Stimulated activated CD4-positive, alpha-beta T cell treated with anti-CD3 and anti-CD28 coated beads, Interleukin-1b, Interleukin-23, amount 100 ng/mL, for 1 hour (primary cell): ENCODE measurements at places on chromosomes 13 and 19.

DNA sequence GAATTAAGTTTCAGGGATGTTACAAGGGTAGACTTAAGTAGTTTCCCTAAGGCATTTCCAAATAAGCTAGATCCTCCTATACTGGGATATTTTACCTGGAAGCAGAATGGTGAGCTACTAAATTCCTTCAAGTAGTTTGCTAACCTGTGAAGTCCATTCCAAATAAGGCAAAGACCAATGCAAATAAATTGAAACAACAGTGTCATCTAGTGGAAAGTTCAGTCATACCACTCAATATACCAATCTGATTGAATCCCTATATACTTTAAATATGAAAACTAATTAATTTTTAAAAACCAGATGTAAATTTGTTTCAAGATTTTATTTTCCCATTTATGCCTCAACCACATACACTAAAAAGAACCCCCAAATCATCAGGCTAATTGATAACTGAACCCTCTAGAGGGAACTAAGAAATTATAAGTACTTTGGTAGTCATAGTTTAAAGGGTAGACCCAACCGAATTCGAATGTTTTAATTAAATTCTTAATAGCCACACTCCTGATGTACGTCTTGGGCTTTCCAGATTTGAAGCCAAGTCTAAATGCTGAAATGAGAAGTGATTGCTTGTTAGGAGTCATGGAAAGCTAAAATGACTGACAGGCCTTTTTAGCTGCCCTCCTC is 223.7 kb downstream of the TBC1D4 start:
- DNase-seq: no peak

GRCh38 chr19:40157059-40157458 is 34.2 kb upstream of the MAP3K10 start:
- no peak for DNase-seq

GRCh38 chr13:43041369-43041921 is 18.1 kb downstream of the DNAJC15 start:
- no peak for DNase-seq

DNA sequence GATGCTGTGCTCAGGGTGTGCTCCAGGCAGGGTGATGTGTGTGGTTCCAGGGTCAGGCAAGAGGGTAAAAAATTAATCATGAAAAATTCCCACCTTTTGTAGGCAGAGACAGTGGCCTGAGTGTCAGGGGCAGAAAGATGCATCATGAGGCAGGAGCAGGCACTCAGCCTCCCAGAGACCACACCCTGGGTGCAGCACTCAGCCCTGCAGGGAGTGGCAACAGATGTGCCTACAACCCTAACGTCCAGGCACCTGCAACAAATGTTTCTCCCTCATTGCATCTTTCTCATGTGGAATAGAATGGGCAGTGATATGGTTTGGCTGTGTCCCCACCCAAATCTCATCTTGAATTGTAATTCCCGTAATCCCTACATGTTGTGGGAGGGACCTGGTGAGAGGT is 19.6 kb upstream of the CEACAM1 start:
- no peak for DNase-seq

DNA sequence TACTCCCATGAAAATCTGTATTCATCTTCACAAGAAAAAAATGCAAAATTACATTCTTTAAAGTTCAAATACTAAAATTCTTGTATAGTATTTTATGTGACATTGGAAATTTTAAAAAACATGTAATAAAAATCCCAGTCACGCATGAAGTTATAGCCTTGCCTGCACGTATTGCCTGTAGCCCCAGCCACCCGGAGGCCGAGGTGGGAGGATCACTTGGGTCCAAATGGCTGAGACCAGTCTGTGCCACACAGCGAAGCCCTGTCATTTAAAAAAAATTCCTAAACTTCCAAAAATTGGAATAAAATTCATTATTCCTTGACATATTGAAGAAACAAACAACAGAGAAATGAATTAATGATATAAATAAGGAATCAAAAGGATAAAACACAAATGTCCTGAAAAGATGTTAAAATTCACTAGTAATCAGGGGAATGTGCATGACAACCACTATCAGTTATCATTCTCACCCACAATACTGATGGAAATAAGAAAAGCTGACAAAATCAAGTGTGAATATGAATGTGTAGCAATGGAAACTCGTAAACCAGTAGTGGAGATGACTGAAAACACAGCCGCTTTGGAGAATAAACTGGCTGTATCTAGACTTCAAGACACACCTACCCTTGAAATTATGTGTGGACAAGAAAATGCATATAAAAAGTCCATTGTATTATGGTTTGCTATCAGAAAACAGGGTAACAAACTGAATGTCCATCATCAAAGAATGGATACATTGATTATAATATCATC is 7.5 kb downstream of the CARD8 start:
- DNase-seq: no peak

- no peak for DNase-seq
Measured at GRCh38 chr13:52394586-52394985, 11.4 kb downstream of the THSD1 start.

GRCh38 chr19:3995607-3996006 is 10.3 kb upstream of the EEF2 start:
- no peak for DNase-seq

- DNase-seq: no peak
Measured at GRCh38 chr13:21735701-21736401, 65.0 kb downstream of the FGF9 start.

- no peak for DNase-seq
Measured at GRCh38 chr13:69292789-69293425, 814.7 kb upstream of the ATXN8OS start.

DNA sequence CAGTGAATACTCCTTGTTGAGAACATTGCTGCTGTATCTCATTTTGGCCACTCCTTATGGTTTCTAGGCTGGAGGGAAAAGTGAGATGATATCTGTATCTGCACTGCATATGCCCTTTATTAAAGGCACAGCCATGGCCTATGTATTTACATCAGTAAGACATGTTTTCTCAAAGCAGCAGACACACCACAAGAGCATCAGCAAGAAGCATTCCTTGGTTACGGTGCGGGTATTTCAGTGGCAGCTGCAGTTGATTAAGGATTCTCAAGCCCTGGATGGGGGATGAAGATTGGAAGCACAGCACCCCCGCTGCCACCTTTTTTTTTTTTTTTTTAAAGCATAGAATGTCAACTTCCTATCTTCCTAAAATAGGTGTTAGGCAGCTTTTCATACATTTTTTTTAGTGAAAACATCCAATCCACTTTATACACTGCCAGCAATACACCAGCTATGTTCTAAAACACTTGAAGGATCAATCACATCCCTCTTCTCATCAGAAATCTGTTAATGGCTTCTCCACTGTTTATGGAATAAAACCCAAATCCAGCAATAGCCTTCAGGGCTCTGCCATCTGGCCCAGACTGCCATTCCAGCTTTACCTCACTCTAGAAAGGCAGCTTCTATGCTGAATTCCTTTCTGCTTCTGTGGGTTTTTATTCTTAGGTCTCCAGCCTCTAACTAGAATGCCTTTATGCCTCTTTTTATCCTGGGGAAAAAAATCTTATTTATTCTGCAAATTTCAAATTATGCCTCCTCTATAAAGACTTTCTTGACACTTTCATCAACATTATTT is 331.0 kb downstream of the DNAJC15 start:
- no peak for DNase-seq

DNA sequence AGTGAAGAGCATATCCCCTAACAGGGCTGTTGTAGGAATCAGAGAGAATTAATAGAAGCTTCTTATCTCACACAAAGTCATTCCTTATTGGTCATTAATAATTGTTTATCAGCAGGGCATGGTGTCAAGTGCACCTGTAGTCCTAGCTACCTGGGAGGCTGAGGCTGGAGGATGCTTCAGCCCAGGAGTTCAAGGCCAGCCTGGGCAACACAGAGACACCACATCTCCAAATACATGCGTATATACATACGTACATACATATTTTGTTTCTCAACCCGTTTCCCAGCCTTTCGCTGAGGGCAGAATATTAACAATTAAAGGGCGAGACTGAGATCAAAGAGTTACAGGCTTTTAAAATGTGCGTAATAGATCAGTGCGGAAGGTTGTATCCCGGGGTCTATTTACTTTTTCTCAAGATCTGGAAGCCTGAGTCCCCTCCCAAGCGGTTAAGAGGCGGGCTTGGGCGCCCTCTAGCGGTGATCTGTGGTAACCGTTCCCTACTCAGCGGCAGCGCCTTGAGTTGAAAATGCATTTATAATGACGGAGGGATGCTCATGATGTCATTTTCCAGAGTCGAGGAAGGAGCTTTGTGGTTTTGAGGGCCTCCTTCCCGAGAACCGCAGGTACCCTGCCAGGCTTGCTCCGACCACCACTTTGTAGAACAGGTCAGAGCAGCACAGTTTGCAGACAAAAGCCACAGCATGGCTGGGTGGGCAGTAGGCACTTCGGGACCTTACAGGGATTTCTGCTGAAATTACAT is 169.6 kb upstream of the GPR12 start:
- DNase-seq: peak; percentile 58

- DNase-seq: no peak
Measured at GRCh38 chr13:60090574-60090973, 73.2 kb downstream of the DIAPH3 start.

DNA sequence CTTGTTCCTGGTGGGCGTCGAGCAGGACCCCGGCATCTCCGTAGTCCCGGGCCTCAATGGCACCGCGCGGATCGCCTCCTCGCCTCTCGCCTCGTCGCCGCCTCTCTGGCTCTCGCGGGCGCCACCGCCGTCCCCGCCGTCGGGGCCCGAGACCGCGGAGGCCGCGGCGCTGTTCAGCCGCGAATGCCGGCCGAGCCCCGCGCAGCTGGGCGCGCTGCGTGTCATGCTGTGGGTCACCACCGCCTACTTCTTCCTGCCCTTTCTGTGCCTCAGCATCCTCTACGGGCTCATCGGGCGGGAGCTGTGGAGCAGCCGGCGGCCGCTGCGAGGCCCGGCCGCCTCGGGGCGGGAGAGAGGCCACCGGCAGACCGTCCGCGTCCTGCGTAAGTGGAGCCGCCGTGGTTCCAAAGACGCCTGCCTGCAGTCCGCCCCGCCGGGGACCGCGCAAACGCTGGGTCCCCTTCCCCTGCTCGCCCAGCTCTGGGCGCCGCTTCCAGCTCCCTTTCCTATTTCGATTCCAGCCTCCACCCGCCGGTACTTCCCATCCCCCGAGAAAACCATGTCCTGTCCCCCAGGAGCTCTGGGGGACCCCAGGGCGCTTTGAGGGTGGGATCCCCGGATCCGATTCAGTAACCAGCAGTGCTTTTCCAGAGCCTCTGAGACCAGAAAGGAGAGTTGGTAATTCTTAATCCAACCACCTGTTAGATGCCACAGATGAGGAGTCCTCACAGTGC is 885 bp downstream of the MLNR start:
- DNase-seq: no peak

- DNase-seq: no peak
Measured at GRCh38 chr19:13022859-13023636, 27.8 kb downstream of the NFIX start.

DNA sequence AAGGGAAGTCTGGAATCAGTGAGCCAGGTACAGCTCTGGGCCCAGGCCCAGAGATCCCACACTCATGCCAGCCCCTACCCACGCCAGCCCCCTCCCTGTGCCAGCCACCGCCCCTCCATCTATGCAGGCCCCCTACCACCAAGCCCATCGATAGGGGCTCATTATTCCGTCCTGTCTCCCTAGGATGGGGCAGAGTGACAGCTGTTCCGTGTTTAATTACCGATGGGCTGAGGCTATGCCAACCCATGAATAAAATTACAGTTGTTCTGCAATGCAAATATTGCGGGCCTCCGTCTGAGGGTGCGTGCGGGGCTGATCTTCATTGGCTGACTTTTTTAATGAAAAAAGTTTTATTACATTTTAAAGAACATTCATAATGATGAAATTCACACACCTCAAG is 35.6 kb upstream of the PEPD start:
- DNase-seq: no peak

GRCh38 chr19:46056536-46056935 is 15.7 kb upstream of the IGFL4 start:
- DNase-seq: no peak

DNA sequence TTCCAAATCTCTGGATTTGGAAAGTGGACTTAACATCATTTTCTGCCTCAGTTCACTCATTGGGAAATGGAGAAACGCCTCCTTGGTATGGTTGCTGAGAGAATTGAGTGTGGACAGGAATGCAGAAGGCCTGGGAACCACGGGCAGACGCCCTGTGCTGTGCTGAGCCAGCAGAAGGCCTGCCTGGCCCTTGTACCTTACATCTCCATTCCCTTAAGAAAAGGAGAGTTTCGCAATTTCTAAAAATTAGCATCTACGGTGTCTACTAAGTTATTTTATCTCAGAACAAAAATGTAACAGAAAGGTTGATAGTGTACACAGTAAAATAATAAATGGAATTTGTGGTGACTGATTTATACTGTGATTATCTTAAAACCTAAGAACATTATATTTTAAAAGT is 78.7 kb downstream of the IPO5 start:
- no peak for DNase-seq

GRCh38 chr13:114102521-114103288 is 29.7 kb downstream of the RASA3 start:
- DNase-seq: no peak

GRCh38 chr13:97588993-97589392 is 155.0 kb downstream of the RAP2A start:
- no peak for DNase-seq

DNA sequence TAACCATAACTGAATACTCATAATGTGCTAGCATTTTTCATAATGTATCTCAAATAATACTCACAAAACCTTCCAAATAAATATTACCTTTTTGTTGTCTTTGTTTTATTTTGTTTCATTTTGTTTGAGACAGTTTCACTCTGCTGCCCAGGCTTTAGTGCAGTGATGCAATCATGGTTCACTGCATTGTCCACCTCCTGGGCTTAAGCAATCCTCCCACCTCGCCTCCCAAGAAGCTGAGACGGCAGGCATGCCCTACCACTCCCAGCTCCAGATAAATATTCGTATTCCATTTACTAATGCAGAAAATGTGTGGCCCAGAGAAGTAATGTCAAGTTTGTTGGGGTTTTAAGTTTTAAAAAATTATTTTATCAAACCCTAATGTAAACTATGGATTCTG is 739.1 kb downstream of the GPC5 start:
- DNase-seq: no peak

DNA sequence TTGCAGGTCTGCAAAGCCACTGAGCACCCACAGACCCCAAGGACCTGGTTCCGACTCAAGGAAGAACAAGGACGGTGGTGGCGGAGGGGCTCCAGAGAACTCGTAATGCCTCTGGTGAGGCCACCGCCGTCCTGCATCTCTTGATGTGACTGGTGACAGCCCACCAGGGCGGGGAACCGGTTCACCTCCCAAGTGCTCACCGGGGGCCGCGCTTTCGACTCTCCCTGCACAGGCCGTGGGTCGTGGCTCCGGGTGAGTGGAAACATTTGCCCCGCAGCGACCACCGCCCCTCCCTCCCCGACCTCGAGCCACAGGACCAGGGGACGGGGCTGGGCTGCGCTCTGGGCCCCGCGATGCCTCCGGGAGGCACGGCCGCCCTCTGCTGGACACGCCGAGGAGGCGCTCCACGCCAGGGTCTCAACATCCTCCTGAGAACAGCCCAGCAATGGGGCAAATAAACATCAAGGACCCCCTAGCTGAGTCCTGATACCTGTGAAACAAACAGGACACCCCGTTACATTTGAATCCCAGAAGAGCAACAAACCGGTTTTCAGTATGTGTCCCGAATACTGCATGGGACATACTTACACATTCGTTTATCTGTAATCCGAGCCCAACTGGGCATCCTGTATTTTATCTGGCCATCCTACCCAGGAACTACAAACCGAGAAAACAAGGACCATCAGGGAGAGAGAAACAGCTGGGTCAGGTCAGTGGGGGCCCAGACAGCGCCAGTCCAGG is 3.9 kb upstream of the PLPP2 start:
- no peak for DNase-seq

GRCh38 chr19:24040621-24041020 is 46.4 kb upstream of the ZNF254 start:
- DNase-seq: no peak

- no peak for DNase-seq
Measured at GRCh38 chr13:67416047-67416925, 186.2 kb upstream of the PCDH9 start.
